ENCODE measurements at places on chromosomes 12 and 14.

DNA sequence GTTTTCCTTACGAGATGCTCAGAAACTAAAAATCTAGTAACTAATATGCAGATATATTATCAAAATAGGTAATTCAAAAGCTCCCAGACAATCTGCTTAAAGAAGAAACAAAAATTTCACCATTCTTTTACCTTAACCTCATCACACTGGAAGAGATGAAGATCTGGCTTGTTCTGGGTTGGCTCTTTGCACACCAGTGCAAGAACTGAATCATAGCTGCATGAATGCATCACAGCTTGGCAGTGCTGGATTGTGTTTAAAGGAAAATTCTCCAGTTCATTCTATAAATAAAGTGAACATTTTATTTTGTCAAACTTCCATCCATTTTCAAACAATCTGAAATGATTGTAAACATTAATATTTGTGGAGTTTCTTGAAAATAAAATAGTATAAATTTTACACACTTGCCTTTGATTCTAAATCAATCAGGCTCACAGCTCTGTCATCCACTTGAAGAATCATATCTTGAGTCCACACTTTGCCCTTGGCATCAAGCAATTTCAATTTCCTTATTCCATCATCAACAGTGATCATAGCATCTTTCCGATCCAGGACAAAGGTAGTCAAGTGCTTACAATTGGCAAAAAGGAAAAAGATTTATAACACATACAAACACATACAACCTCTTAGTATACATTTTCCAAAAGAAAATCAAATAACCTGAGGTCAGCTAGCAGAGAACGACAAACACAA is 119.8 kb downstream of the EPS8 start:
- peak; percentile 19 for DNase-seq

GRCh38 chr12:4506430-4506829 is 32.3 kb upstream of the RAD51AP1 start:
- peak; percentile 40 for DNase-seq

DNA sequence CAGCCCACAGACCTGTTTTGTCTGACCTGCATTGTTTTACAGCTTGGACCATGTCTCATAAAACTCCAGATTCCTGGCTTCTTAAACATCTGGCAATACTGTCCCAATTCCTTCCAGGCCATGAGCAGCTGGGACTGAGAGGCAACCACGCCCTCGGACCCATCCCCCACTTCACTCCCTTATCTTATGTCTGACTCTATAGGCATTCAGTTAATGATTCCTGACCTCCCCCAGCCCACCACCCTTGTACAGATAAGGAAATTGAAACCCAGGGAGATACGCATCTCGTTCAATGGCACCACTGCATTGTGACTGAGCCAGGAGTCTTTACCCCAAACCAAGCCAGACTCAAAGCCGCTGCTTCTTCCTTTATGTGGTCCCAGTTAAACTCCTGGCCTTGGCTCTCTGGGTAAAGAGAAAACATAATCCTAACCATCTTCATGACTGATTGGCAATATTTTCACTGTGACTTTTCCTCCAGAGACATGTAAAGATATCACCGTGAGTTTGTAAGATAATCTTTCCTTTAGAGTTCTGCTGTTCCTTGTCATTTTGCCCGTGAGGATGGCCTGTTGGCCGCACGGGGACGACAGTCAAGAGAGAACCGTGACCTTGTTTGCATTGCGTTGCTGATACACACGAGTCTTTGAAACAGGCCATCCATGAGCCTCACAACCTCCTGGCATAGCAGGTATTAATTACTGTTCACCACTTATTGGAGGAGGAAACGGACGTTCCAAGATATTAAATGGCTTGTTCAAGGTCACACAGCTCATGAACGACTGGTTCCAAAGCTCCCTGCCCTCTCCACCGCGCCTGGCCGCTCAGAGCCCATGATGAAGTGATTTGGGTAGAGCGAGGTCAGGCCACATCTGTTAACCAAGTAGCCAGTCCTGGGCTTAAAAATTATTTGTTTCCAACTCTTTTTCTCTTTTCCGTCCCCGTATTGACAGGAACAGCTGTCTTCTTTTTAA is 39.4 kb downstream of the MAP1LC3B2 start:
- DNase-seq = no peak

DNA sequence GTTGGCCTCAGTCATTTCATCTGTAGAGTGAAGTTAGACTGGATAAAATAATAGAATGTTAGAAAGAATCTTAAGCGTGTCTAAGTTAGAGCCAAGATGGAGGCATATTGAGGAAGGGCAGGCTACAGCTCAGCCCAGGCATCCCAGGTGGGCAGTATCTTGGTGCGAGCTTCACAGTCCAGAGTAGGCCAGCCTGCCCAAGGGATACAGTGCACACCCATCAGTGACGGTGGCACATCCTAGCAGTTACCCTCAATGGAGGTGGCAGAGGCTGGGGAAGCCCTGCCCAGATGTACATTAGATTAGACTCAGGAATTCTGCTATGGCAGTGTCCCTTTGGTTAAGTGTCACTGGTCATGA is 21.5 kb downstream of the TULP3 start:
- no peak for DNase-seq
